Stimulated activated CD4-positive, alpha-beta T cell treated with anti-CD3 and anti-CD28 coated beads, Interleukin-15, amount 100 ng/mL, for 48 hours (primary cell): ENCODE measurements at places on chromosomes 5 and 9.

DNA sequence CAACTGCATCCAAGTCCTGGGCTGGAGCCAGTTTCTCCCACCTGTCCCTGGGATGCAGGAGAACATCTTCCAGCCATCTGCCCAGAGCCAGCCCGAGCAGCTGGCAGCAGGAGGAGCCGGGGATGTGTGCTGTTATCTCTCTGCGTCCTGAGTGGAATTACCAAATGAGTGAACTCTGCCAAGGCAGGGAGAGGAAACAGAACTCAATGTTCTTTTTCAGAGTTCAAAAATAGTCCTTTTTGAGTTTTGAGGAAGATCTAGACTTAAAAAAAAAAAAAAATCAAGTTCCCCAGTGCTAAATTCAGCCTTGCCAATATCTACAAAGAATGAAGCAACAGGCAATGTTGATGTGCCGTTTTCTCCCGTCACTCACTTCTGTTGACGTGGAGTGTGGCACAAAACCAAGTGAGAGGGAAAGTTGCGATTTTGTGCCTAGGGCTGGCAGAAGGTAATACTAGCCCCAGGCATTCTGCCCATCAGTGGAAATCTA lies 56.2 kb downstream of the TMOD1 start:
- no peak for DNase-seq

DNA sequence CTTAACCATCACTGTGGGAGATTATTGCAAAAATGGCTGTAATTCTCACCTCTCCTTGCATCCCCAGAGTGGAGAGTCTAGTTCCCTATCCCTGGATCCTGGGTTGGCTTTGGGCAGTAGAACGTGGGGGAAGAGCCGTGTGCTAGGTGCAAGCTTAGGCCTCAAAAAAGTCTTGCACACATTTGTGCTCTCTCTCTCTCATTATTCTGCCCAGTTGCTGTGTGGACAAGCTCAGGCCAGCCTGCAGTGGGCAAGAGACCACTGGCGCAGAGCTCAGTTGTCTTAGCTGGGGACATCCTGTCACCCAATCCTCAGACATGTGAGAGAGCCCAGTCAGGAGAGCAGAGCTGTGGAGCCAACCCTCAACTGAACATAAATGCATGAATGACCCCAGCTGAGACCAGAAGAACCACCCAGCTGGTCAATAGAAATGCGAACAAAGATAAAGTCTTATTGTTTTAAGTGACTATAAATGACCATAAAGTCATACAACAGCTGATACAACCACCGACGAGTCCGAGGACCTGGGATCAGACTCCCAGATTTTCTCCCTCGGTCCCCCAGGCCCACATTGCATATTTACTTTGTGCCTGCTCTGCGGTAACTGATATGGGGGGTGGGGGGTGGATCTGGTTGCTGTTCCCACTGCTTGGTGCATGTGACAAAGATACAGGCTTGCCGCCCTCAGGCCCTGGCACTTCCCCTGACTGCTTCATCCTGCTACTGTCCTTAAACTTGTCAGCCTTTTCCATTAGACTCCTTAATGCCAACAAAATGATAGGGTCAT lies 166.4 kb upstream of the MVB12B start:
- DNase-seq, result no peak

DNA sequence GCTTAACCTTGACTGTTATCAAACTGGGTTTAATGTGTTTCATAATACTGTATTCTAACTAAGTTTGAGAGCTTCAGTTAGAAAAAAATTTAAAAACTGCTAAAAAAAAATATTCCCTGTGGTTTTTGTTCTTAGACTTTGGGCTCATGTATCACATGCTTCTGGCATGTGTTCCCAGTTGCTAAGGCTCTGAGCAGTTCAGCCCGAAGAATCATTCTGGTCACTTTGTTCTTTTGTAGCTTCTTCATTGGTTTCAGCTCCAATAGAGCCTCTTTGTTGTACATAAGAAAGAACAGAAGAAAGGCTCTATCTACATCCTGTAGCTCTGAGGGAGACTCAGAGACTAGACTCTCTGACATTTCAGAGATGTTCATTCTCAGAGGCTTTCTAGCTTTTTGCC lies 25.6 kb downstream of the KCNN2 start:
- DNase-seq, result no peak

- DNase-seq, result no peak
Observed at GRCh38 chr9:96651626-96652025, 3.5 kb downstream of the PRXL2C start.

GRCh38 chr9:133679466-133680061 lies 43.4 kb downstream of the DBH start:
- no peak for DNase-seq

- no peak for DNase-seq
Observed at GRCh38 chr5:59272809-59273427, 620.6 kb downstream of the PDE4D start.

GRCh38 chr5:56467176-56467717 lies 234.1 kb upstream of the ANKRD55 start:
- no peak for DNase-seq

- no peak for DNase-seq
Observed at GRCh38 chr9:120937596-120937995, 11.0 kb upstream of the TRAF1 start.

- DNase-seq, result no peak
Observed at GRCh38 chr5:140883373-140883772, 1.4 kb downstream of the PCDHA13 start.

DNA sequence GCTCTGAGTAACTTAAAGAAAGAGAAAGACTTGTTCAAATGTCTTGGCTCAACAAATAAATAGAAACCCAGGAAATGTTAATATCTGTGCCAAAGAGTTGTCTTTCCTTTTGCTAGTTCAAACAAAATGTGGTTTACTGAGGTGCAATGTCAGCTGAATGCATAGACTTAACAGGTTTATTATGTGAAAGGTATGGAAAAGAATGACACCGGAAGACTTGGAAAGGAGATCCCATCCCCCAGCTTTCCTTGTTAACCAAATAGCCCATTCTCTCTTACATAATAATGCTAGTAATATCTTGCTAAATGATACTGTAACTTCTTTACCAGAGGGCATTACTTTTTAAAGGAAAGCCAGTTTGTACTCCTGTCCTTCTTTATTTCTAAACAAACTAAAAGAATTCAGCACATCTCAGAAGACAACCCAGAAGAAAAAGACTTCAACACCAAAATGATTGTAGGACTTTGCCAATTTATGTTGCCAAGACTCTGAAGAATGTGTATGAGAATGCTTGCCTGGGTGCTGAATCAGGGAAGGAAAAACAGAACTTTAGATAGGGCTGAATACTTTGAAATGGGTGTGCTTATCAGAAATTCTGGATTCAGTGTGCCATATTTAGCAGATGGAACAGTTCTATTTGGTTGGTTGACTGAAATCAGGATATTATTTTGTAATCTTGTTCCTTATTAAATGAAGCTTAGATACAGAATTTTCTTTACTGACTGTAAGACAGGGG lies 344.1 kb downstream of the TMEM38B start:
- no peak for DNase-seq

GRCh38 chr9:92666912-92667532 lies 2.9 kb downstream of the IPPK start:
- DNase-seq, result no peak

DNA sequence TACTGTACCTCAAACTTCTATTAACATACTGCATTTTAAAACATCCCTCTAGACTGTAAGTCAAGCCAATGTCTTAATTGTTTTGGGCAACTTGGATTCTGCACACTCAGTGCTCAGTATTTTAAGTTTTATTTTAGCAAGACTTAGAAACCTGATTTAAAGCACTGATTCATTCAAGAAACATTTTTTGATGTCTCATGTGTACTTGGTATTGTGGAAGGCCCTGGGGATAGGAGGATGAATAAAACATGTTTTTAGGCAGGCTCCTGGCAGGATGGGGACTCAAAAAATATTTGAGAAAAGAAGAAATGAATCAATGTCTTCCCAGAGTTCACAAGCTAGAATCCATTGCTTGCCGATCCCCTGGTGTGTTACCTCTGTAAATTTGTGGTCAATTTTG lies 334.0 kb upstream of the PUM3 start:
- no peak for DNase-seq

DNA sequence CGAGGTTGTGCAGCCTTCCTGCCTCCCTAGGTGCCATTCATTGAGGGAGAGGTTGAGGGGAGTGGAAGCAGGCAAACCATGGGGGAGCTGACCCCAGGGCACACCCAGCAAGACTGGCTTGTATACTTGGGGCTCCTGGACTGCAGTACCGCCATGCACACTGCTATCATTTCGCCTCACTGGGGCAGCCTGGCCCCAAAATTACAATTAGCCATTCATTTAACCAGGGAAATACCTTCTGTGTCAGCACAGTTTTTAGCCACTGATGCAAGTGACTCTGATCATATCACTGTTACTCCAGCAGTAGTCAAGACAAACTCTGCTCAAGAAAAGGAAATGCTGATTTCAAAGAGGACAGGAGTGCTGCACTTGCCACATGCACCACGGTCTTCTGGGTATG lies 109.7 kb downstream of the TRIO start:
- DNase-seq, result no peak

DNA sequence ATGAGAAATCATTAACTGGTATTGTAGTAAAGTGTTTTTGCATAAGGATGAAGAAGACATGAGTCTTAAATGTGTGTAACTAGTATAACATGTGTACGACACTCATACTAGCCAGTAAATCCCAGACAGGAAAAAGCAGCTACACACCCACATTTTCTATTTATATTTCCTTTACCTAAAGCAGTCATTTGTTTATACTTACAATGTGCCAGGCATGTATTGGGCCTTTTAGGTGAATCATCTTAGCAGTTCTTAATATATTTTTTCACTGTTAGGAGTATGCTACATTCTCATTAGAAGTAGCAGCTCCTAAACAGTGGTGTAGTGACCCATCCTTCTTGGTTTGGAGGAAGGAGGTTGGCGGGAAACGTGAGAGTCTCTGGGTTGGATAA lies 55.8 kb upstream of the TMC1 start:
- no peak for DNase-seq
